ENCODE measurements at places on chromosomes 11 and 22.

DNA sequence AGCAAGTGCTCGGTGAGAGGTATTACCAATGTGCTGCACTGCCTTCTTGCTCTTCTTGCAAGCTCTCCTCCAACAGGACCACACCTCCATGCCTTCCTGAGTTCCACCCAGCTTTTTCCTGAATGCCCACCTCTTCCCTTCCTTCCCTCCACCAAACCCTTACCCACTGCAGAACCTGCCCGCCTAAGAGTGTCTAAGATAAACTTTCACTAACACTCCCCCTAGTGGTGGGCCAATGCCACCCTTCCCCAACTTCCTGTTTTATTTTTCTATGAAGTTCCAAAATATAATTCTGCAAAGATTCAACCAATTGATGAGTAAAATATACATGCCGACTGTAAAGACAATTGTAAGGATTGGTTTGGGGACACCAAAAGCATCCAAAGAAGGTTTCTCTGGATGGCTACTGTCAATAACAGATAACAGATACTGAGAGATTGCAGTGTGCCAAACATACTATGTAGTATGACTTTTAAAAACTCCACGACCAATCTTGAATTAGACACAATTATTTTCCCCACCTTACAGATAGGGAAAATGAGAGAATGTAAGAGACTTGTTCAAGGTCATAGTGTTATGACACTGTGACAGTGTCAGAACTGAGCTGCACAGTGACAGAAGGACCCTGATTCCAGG, 38.6 kb upstream of the BMAL1 start:
- no peak for DNase-seq

DNA sequence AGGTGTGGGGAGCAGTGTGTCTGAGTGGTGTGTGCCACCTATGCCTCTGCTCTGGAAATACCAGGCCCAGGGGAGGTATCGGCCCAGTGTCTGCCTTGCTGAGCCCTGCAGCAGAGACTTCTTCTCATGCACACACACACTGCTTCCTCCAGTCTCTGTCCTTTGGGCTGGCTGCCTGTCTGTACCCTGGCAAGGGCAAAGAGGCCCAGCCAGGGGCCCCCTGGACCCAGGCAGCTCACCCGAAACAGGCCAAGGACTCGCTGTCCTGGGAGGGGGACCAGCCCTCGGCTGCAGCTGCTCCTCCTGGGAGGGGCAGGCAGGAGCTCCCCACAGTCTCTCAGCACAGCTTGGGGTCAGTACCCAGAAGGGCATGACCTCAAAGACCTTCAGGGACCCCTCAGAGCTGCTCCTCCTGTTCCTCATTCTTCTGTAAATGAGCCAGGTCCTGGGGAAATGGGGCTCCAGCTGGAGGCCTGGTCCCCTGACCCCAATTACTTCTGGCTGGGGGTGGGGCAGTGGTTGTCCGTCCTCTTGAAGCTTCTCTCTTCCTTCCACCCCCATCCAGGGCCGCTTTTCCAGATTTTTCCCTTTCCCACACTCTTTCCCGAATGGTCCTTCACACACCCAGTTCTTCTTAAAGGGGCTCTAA, 24.5 kb upstream of the ALX4 start:
- DNase-seq: no peak

DNA sequence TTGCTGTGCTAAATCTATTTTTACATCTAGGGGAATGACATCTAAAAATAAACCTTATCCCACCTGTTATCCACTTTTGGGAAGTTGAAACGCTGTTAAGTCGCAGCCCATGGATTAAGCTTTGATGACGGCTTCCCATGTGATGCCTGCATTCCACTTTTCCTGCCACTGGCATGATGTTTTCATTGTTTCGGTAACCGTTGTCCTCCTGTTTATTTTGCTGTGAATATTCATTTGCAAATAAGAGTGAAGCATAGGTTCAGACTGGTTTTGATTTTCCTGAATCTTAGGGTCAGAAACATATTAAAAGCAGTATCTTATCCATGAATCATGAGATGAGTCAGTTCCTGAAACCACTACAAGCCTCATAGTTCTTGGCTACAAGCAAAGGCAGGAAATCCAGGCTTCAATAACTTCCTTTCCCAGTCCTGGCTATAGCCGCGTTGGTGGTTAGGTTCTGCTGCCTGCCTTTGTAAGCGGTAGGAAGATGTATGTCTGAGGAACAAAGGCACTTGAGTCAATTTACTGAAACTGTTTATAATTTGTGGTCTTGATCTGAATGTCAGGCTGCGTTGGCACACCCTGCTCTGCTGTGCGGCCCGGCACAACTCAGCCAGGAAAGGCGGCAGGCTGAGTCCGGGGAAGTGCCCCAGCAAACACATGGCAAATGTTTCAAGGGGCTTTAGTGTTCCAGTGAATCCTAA, 19.4 kb downstream of the TEAD1 start:
- no peak for DNase-seq

GRCh38 chr22:49948116-49948957, 12.2 kb upstream of the PIM3 start:
- DNase-seq: no peak

DNA sequence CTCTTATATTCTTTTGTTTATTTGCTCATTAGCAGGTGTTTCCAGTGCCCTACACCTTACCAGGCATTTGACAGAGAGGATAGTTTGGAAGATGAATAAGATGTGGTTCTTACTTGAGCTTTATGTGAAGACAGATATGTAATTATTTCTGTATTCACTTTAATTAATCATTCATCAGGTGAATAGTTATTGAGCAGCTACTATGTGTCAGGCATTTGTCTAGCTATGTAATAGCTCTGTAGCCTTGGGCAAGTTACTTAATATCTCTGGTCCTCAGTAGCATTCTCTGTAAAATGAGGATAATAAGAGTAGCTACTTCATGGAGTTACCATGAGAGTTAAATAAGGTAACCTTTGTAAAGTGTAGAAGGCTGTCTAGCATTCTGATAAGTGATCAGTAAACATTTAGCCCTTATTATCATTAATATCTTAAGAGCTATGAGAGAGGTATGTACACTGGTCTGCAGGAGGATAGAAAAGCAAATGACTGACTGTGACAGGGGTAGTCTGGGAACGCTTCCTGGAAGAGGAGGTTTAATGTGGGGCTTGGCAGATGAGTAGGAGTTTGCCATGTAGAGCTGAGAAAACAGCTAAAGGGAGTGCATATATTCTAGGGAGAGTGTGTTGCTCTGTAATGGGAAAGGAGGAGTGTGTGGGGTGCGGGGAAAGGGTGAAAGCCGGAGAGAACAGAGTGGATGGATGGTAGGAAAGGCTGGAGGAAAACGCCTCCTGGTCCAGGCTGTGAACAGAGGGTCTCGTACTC, 56.1 kb downstream of the MICAL2 start:
- no peak for DNase-seq

DNA sequence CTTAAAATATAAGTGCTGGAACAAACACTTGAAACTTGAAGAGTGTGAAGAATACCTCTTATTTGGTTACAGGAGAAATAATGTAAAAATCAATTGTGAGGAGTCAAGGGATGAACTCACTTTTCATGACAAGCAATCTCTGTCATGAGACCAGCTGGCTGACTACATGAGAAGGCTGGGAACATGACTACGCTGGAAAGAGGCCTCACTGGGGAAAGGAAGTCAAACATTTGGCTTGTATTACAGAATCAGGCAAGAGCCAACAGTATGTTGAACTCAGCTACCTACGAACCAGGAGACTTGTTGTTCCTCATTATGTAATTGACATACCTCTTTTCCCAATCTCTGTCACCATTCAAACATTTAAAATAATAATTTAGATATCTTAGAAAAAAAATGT, 14.4 kb downstream of the DCDC1 start:
- no peak for DNase-seq

- no peak for DNase-seq
Measured at GRCh38 chr22:41687901-41688364, 734 bp downstream of the SNU13 start.

- no peak for DNase-seq
Measured at GRCh38 chr11:60528934-60529333, 13.7 kb downstream of the MS4A13 start.

DNA sequence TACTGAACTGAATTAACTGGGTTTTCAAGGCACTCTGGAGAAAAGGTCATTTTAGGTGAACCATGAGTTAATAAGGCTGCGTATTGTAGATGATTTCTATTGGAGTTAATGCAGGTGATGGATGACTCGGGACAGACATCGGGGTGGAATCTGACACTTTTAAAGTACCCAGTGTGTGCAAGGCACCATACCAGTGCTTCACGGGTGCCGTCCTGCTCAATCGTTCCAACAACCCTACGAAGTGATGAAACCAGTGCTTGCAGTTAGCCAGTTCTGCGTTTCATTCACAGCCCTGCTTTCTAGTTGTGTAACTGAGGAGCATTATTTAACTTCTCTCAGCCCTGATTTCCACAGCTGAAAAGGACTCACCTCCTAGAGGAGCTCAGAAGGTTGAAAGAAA, 216.5 kb downstream of the BARX2 start:
- no peak for DNase-seq

GRCh38 chr22:48327721-48328120, 1500.0 kb downstream of the BRD1 start:
- no peak for DNase-seq

DNA sequence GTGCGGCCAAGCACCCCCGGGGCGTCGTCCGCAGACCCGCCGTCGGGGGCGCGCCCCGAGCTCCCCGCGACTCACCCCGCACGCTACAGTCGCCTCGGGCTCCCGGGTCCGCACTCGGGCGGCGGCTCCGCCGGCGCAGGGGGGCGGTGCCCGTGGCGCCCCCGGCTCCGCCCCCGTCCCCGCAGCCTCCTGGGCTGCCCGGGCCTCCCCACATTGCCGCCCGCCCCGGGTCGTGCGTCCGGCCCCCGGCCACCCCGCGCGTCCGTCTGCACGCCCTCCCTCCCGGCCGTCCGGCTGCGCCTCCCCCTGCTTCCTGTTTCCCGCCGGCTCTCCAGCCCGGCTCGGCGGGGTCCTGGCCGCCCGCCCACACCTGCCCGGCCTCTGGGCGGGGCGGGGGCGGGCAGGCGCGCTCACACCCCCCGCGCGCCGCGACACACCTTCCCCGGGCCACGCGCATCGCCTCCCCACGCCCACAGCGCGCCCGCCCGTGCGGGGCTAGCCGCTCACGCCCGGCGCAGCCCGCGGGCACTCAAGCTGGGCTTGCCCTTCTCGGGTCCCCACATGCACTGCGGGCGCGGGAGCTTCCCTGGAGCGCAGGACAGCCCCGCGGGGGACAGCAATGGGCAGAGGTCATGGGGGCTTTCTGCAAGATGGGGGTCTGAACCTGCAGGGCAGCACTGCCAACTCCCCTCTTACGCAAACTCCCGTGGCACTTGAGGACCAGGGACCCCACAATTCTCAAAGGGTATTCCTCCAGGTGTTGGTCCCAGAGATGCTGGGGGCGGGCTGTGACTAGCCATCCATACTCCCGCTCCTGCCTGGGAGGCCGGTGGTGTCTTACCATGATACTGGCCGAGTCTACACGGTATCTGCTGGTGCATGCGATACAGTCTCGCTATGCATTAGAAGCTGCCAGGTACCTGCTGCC, at the start of gene CARD10:
Gene CARD10 (minus strand): TSS at position 148 of the 928 bp plus-strand sequence. CDS start 215 bp downstream, outside the sequence.
- no peak for DNase-seq

DNA sequence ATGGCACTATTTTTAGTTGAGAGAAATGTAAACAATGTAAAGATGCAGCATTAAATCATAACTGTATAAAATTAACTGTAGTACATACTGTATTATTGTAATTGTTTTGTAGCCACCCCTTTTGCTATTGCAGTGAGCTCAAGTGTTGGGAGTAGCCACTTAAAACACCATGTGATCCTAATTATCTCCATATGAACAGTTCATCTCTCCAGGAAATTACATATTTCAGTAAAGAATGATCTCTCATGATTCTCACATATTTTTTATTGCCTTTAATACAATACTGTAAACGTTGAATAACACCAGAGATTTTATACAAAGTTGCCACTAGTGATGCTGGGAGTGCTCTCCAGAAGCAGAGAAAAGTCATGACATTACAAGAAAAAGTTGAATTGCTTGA, 1768.6 kb downstream of the LRRC4C start:
- no peak for DNase-seq

DNA sequence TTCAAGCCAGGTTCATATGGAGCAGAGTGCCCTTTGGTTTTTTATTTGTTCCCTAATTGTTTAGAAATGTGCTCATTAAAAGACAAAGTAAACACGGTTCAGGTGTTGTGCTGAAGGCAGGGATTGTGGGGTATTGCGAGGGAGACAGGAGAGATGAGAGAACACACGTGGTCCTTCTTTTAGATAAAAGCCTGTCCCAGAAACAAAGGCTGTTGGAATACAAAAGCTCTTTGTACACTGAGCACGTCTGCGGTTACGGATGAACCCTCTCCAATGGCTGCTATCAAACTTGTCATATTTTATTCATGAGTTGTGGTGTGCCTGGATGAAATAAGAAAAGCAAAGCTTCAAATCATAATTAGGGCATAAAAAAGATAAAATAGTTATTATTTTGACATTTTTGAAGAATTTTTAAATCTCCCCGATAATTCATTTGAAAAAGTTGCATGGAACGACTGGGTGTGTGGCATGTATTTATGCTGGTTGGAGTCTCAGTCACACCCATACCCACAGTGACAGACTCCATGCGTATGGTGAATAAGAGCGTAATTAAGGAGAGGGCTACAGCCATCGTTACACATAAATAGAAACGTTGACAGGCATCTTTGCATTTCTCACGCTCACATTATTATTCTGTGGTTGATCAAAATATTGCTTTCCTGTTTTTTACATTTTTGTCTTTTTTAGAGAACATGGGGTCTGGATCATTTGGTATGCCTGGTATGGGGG, 92.9 kb downstream of the NELL1 start:
- no peak for DNase-seq

DNA sequence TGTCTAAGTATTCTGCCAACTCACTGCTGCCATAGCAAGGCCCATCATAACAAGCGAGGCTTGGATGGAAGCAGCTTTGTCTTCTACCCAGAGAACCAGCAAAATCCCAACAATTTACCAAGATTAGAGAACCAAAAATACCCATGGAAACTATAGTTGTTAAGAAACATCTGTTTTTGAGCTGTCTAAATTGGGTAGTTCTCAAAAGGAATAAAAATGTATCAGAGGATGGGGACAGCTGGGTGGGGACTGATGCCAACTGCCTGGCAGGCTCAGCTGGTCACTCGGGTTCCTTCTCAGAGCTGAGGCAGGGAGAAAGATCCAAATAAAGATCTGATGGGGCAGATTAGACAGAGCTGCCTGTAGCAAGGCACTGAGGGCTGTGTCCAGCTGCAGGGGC, 85.9 kb upstream of the GRK3 start:
- DNase-seq: no peak

DNA sequence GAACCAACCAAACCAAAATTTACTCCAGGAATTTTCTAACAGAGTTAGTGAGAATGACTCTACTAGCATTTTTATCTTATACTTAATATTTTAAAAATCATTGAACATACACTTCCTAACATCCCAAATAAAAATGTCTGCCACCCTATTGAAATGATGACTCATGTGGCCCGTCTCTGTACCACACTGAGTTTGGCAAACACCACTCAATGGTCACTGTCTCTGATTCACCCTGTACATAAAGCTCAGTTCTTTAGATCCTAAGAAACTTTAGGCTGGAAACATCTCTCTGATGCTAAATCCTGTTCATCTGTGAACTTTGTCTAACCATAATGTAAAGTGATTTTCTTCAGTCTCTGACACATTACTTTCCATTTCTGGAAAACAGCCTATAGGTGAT, 182.0 kb downstream of the CWF19L2 start:
- no peak for DNase-seq
